ENCODE measurements at places on chromosomes 11 and 22.
A peak's percentile ranks its signal among the peaks of the same experiment; 100 is the strongest.

DNA sequence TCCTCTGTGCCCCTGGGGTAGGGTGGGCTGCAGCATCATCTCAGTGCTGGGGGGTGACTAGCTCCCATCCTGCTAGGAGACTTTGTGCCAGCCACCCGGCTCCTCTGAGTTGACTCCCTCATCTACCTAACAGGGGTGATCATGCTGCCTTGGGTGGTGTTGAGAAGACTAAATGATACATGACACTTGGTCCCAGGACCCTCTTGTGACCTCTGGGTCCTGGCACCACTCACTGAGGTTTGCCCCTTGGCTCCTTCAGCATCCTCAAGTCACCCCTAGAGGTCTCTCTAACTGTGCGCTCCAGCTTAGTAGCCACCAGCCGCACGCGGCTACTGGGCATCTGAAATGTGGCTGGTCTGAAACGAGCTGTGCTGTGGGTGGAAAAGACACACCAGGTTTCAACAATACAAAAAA lies 72.1 kb downstream of the LRRC32 start:
- H3K27me3 ChIP-seq: no peaks in the 10 kb centered on the region
- no peaks in the 10 kb centered on the region for H3K4me1 ChIP-seq
- peak; percentile 76 for DNase-seq
- no peak overlapping the region for H3K27ac ChIP-seq
- H3K4me3 ChIP-seq: no peak overlapping the region
- H3K36me3 ChIP-seq: no peaks in the 10 kb centered on the region

DNA sequence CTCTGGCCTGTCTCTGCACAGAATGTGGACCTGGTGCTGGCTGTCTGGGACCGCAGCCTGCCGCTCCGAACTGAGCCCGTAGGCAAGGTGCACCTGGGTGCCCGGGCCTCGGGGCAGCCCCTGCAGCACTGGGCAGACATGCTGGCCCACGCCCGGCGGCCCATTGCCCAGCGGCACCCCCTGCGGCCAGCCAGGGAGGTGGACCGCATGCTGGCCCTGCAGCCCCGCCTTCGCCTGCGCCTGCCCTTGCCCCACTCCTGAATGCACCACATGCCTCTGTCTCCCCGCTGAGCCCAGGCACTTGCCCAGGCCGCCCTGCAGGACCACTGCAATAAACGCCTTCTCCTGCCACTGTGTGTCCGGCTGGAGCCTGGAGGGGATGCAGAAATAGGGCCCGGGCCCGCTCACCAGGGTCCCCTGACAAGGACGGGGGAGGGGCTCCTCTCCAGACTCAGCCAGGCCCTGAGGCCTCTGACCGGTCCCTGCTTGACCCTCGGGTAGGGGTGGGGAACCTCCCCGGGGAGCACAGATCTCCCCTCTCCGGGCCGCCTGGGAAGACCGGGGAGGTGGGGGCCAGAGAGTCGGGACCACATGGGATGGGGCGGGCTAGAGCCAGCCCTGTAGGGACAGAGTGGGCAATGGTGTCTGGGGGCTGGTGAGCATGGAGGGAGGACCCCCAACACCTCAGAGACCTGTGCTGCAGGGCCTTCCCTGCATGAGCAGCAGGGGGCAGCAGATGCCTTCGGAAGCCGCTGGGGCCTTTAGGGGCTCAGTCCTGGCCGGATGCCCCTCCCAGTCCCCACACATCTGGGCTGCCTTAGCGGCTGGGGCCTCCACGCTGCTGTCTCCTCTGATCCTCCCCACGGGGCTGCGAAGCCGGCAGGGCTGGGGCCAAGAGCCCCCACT lies 1.4 kb upstream of the TNNI2 start:
- no peaks in the 10 kb centered on the region for H3K4me1 ChIP-seq
- no peaks in the 10 kb centered on the region for H3K27me3 ChIP-seq
- no peak overlapping the region for H3K4me3 ChIP-seq
- H3K27ac ChIP-seq: no peak overlapping the region
- no peaks in the 10 kb centered on the region for H3K36me3 ChIP-seq

DNA sequence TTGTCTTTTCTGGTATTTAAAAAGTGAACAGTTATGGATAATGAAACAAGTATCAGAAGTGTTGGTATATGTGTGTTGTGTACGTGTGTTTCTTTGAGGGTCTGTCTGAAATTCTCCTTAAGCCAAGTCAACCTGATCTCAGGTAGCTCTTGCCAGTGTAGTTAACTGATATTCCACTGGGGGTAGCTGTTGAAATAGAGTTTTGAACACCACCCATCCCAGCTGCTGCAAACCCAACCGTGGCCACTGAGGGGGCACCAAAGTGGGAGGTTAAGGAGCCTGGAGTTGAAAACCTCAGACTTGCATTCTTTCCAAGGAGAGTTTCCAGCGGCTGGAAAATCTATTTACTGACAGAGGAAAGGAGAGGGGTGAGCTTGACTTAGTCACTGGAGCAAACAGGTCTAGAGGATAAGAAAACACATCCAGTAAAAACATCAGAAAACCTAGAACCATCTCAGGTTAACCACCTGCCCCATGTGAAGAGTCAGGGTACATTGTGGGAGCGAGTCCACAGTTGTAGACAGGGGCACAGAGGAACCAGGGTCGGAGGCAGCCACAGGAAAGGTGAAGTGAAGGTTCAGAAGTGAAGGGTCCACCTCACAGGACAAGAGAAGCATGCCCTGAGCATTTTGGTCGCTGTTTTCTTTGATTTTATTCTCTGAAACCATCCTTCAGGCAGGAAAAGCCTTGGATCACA lies 8.8 kb upstream of the CUL5 start:
- no peak overlapping the region for H3K27ac ChIP-seq
- H3K36me3 ChIP-seq: no peaks in the 10 kb centered on the region
- H3K4me3 ChIP-seq: no peak overlapping the region

- no peak for DNase-seq
- H3K4me3 ChIP-seq: no peak overlapping the region
- no peak overlapping the region for H3K27ac ChIP-seq
- H3K4me1 ChIP-seq: no peaks in the 10 kb centered on the region
Measured at GRCh38 chr11:70032943-70033710, 45.0 kb upstream of the ANO1 start.

DNA sequence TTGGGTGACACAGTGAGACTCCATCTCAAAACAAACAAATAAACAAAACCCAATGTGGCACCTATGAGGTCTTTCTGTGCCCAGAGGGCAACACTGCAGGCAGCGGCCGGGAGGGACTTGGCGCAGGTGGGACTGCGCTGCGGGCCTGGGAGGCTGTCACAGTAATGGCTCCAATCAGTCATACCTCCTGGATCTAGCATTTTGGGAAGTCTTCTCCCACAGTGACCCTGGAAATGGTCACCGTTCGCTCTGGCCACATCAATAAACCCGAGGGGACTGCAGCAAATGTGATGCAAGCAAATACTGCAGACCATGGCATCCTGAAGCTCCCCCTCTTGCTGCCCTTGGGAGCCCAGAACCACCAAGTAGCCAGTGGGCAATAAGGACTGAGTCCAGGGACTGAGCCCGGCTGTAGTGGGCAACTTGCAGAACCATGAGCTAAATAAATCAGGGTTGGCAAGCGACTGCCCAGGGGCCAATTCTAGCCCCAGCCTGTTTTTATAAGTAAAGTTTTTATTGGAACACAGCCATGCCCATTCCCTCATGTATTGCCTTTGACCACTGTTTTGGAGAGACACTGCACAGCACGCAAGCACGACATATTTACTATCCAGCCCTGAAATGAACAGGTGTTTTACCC lies 15.4 kb downstream of the SHANK2 start:
- H3K4me1 ChIP-seq: peaks cover 31% of the 10 kb centered on the region
- no peaks in the 10 kb centered on the region for H3K27me3 ChIP-seq
- no peak overlapping the region for H3K27ac ChIP-seq
- H3K36me3 ChIP-seq: 0 out of 2 replicates have a peak, but pooled peaks cover 5% of the 10 kb centered on the region
- no peak overlapping the region for H3K4me3 ChIP-seq

GRCh38 chr11:18367431-18367830 lies 26.9 kb upstream of the LDHA start:
- peaks cover 18% of the 10 kb centered on the region for H3K36me3 ChIP-seq
- DNase-seq: no peak
- H3K4me1 ChIP-seq: no peaks in the 10 kb centered on the region
- H3K27ac ChIP-seq: no peak overlapping the region

GRCh38 chr11:64018310-64018709 lies 17.4 kb upstream of the FLRT1 start:
- peaks cover 23% of the 10 kb centered on the region for H3K4me1 ChIP-seq
- H3K36me3 ChIP-seq: no peaks in the 10 kb centered on the region
- H3K4me3 ChIP-seq: no peak overlapping the region
- no peak for DNase-seq
- no peak overlapping the region for H3K27ac ChIP-seq

DNA sequence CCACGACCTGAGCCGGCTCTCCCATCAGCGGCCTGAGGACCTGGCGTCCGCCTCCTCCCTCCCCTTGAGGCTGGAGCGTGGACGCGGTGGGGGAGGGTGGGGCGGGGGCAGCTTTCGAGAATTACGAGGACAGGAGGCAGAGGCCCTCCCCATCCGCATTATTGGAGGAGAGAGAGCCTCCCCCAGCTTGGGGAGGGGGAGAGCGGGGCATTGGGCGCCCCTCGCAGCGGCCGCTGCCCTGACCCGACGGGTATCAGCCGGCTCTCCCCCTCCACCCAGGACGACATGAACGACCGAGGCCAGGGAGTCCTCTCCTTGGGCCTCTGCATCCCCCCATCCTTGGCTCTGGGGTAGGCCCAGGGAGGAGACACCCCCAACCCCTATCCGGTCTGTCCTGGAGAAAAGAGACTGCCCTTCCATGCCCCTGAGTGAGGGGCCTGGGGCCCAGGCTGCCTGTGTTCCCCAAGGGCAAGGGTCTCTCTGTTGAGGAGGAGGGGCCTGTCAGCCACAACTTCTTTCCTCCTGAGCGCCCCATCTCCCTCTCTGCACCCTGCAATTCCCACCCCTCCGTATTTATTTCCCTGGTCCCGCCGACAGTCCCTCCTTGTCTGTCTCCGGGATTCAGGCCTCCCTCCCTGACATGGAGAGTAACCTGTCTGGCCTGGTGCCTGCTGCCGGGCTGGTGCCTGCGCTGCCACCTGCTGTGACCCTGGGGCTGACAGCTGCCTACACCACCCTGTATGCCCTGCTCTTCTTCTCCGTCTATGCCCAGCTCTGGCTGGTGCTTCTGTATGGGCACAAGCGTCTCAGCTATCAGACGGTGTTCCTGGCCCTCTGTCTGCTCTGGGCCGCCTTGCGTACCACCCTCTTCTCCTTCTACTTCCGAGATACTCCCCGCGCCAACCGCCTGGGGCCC lies 495 bp downstream of the GPR137 start:
- peaks cover 33% of the 10 kb centered on the region for H3K27me3 ChIP-seq
- no peak for DNase-seq
- peak overlapping the region; percentile 95 for H3K4me3 ChIP-seq

DNA sequence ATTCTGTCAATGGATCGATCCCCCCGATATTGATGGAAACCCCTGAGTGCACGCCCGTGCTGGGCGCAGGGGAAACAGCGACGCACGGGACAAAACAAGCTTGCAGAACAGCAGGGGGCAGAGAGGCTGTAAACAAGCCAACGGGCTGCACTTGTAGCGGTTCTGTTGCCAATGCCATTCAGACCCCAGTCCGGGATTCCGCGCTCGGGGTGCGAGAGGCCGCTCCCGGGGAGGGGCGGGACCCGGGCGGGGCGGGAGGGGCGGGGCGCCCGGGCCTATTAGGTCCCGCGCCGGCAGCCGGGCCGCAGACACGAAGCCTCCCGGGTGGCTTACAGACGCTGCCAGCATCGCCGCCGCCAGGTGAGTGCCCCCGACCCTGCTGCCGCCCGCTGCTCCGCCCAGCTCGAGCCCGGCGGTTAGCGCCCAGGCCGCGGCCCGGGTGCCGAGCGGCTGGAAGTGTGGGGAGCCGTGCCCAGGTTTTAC lies at the start of gene BIK:
Gene BIK (plus strand): TSS at position 307 of the 483 bp plus-strand sequence. CDS start 13,273 bp downstream, outside the sequence.
- DNase-seq: peak; percentile 92
- peaks cover 53% of the 10 kb centered on the region for H3K27me3 ChIP-seq
- no peaks in the 10 kb centered on the region for H3K36me3 ChIP-seq
- peaks cover 3% of the 10 kb centered on the region for H3K4me1 ChIP-seq

- no peak overlapping the region for H3K4me3 ChIP-seq
- no peaks in the 10 kb centered on the region for H3K27me3 ChIP-seq
- peaks cover 63% of the 10 kb centered on the region for H3K4me1 ChIP-seq
- peak; percentile 55 for DNase-seq
Measured at GRCh38 chr22:28939394-28939793, 56.0 kb downstream of the ZNRF3 start.

GRCh38 chr11:86149792-86150191 lies 80.9 kb upstream of the PICALM start:
- peaks cover 10% of the 10 kb centered on the region for H3K4me1 ChIP-seq
- no peak for DNase-seq
- no peak overlapping the region for H3K27ac ChIP-seq
- H3K36me3 ChIP-seq: no peaks in the 10 kb centered on the region
- H3K4me3 ChIP-seq: no peak overlapping the region

GRCh38 chr22:43343670-43344519 lies 723 bp upstream of the SCUBE1 start:
- H3K4me1 ChIP-seq: 0 out of 2 replicates have a peak, but pooled peaks cover 4% of the 10 kb centered on the region
- H3K36me3 ChIP-seq: no peaks in the 10 kb centered on the region
- H3K4me3 ChIP-seq: peak overlapping the region; percentile 67
- H3K27ac ChIP-seq: no peak overlapping the region
- DNase-seq: peak; percentile 72

DNA sequence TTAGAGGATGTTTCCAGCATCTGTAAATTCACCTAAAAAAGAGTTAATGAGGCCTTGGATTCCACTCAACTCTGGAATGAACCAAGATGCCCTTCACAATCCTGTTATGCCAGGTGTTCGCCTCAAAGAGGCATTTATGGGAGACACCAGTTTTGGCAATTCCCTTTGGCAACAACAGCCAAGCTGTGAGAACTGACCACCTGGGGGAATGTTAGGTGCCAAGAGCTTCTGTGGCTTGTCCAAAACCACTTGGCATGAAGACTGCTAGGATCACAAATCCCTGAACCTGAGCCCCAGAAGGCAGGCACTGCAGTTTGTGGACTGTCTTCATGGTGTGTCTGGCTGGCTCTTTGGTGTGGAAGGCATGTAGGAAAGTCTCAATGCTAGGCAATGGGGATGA lies 164.4 kb upstream of the BDNF start:
- no peaks in the 10 kb centered on the region for H3K36me3 ChIP-seq
- DNase-seq: no peak
- H3K4me1 ChIP-seq: no peaks in the 10 kb centered on the region
- H3K27ac ChIP-seq: no peak overlapping the region
- H3K4me3 ChIP-seq: no peak overlapping the region
- H3K27me3 ChIP-seq: no peaks in the 10 kb centered on the region

DNA sequence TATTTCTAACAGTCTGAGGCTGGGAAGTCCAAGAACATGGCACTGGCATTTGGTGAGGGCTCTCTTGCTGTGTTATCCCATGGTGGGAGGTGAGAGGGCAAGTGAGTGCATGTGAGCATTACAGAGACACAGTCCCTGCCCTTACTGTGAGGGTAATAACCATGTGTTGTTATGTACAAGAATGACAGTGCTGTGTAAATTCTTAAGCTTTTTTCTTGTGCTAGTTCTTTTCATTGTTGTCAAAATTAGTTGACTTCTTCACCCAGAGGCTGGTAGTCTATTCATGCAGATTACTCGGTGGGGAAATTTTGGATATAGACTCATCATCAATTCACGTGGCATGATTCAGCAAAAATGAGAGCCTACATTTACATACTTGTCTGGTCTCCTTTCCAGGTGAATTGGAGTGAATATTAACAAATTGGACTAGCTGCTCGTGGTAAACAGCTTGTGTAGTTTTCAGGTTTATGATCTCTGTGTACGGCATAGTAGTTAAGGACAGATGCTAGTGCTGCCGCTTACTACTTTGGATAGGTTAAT lies 49.3 kb downstream of the ATXN10 start:
- 0 out of 2 replicates have a peak overlapping the region, but pooled peaks have one; percentile 30 for H3K27ac ChIP-seq
- H3K36me3 ChIP-seq: peaks cover 2% of the 10 kb centered on the region
- no peaks in the 10 kb centered on the region for H3K27me3 ChIP-seq
- no peak overlapping the region for H3K4me3 ChIP-seq
- no peaks in the 10 kb centered on the region for H3K4me1 ChIP-seq

- no peak overlapping the region for H3K27ac ChIP-seq
- no peaks in the 10 kb centered on the region for H3K27me3 ChIP-seq
- H3K4me3 ChIP-seq: no peak overlapping the region
- H3K4me1 ChIP-seq: no peaks in the 10 kb centered on the region
- H3K36me3 ChIP-seq: no peaks in the 10 kb centered on the region
- no peak for DNase-seq
Measured at GRCh38 chr11:117444256-117444655, 116.6 kb downstream of the CEP164 start.

All from GM23338 (cell line).